ENCODE measurements at places on chromosomes 4 and X.
A peak's percentile ranks its signal among the peaks of the same experiment; 100 is the strongest.

DNA sequence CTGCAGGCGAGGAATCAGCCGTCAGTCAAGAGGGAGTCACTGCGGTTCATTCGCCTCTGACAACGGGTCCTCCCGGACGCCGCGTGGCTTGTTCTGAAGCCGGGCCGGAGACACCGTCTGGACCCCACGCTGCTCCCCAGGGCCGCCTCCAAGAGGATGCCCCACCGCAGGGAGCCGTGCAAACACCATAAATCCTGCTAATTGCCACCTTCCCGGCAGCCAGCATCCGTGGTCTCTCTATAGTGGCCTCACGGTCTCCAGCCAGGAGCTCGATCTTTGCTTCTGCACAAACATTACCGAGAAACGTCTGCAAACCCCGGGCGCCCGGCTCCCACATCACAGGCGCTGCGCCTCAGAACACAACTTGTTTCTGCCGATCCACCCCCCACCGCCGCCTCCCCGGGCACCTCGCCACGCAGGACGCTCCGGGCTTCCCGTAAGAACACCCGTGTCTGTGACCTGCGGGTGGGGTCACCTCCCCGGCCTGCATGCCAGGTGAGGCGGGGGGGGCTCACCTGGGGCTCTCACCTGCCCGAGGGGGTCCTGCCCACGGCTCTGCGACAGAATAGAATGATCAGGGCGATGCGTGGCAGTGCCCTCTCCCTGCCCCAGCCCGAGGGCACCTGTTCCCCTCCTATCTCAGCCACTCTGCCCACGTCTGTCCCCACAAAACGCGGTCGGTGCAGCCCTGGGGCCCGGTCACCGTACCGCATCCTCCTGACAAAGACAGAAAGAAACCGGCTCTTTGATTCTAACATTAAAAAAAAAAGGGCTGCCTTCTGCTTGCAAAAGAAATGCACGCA, 32.4 kb upstream of the PPP2R3B start:
- DNase-seq, result no peak

DNA sequence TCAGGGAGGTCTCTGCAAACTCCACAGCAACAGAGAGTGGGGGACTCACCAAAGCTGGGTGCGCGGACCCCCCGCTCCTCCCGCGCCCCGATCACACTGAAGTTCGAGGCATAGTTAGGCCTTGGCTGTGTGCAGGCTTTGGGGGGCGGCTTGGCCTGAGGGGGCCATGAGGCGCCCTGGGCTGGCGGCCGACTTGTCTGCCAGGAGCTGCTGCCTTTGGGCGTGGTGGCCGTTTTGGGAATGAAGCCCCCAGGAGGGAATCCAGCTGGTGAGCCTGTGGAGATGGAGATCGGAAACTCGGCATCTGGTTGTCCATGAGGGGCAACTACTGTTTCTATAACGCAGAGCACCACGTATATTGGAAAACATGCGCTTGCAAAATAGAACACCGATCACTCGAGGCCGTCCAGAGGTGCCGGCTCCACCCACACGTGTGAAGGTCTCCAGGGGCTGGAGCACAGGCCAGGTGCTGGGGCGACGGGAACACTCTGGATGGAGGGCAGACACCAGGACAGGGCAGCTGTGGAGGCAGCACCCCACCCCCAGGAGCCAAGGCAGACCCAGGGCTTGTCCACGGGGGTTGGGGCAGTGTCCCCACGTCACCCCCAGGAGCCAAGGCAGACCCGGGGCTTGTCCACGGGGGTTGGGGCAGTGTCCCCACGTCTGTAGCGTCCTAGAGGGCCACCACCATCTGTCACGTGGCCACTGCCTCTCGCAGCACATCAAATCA, 25.9 kb upstream of the CPLX1 start:
- no peak for DNase-seq

DNA sequence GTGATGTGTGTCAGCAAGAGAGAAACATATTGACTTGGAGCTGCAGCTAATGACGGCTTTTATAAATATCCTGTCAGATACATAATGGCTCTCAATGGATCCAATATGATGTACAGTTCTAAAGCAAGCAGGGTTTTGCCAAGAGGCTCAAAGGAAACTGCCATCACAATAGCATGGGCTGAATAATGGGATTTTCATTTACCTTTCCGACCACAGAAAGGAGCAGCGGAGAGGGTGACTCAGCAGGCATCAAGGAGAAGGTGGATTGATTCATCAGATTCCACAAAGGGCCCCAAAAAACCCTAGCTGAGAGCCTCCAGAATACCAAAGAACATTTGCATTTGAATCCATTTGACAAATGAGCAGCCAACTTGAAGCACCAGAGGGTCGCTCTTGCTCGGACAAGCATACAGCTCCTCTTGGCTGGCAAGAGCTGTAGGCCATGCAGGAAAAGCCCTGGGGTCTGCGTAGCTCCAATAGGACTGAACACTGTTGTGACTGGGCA, 355.7 kb upstream of the NOCT start:
- no peak for DNase-seq

DNA sequence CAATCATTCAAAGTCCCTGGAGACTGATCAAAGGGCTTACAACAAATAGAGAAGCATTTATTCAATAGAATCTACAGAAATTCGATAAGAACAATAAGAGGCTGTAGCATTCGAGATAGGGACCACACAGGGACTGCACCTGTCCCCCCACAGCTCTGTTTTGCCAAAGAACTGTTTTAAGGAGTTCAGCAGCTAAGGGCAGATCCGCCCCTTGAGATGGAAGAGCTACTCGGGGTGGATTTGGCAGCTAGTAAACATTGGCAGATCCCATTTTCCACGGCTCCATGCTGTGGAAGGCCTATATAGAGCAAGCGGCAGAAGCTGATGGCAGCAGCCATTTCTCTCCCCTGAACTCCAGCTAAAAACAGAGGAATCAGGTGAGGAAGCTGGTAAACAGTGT, 75.7 kb downstream of the GPR82 start:
- no peak for DNase-seq

DNA sequence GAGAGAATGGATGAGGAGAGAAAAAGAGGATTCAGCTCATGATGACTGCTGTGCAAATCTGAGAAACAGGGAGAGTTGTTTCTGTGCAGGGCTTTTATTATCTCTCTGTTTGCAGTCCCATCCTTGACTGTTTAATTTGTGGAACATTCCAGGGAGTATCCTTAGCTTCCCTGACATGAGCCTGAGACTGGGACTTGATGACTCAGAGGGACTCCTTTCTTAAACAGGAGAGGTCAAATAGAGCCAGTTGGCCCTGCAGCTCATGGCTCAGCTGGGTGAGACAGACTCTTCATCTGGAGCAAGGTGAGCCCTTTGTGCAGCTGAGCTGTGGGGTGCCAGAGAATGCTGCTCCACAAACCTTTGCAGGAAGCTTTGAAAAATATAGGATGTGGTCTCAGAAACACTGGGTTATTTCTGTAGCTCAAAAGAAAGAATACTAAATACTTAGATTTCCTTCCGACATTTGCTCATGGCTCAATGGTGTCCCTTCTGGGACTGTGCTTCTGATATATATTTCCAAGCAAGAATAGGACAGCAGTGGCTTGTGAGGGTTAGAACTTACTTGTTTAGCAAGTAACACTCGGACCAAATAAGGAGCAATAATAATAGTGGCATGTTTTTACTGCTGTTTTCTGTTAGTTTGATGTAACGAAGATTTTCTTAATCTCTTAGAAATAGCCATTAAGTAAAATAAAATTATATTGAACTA, 14.5 kb downstream of the ARHGAP24 start:
- no peak for DNase-seq

- no peak for DNase-seq
These were observed 4.8 kb downstream of the C4orf46 start for GRCh38 chr4:158666892-158667291.

DNA sequence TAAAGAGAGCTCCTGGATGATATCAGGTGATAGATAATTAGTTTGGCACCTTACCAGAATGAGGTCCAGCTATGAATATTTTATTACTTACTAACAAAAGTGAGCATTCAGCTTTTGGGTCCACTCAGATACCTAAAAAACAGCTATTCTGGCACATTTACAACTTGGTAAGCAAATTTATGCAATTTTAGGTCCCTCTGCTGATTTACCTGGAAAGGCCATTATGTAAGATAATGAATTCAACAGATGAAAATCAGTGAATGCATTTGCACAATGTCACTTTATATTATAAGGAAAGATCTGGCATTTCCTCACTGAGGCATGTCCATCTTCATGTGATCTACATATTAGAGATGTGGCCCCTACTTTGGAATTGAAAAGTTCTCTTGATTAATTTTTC, 517.0 kb downstream of the SPRY1 start:
- DNase-seq, result no peak

- peak; percentile 15 for DNase-seq
These were observed 1.6 kb upstream of the NDST3 start for GRCh38 chr4:118032691-118033090.

- DNase-seq, result no peak
These were observed 98.8 kb upstream of the CLNK start for GRCh38 chr4:10783351-10783750.

DNA sequence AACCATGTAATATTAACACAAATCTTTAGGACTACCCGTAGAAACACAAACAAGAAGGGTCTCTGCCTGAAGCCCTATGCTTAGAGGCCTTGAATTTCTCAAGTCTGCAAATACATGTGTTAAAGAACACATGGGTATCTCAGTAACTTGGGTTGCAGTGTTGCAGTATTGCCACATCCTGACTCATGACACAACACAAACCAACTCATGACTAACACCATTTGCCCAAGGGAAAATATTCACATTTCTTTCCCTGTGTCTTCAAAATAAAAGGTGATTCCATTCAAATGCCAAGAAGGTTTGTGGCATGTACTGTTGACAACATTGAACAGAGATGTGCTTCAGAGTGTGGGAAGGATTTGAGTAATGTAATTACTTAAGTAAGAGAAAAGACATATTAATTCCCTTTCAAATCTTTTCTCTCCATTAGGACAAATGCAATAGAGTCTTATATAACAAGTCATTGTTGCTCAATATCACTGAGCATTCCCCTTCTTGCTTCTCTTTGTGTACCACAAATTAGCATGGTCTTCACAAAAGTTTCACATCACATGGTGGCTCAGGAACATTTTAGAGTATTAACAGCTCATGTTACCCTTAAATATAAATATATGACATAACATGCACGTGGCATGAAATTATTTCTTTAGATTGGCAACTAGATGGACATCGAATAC, 487.1 kb downstream of the STPG2 start:
- no peak for DNase-seq

GRCh38 chrX:31483336-31483735, 411.5 kb upstream of the FTHL17 start:
- no peak for DNase-seq

GRCh38 chr4:181860157-181860556, 383.0 kb upstream of the TENM3 start:
- no peak for DNase-seq

- DNase-seq, result peak; percentile 79
These were observed 8.5 kb downstream of the UNC5C start for GRCh38 chr4:95540227-95540626.

GRCh38 chr4:20272411-20272872, 20.7 kb downstream of the SLIT2 start:
- no peak for DNase-seq

- DNase-seq, result no peak
These were observed 11.7 kb downstream of the NELFA start for GRCh38 chr4:1996866-1997611.

GRCh38 chrX:141652286-141652685, 46.3 kb downstream of the SPANXD start:
- no peak for DNase-seq
